ENCODE measurements at places on chromosomes 2 and 18. TPM values are rescaled to one million over a fixed set of nuclear protein-coding genes. Genes with fewer than 3 reads are reported as not detected.

- no peak overlapping the region for H3K4me3 ChIP-seq
- DNase-seq = no peak
- H3K27ac ChIP-seq = no peak overlapping the region
- H3K4me1 ChIP-seq = peaks cover 10% of the 10 kb centered on the region
- no peaks in the 10 kb centered on the region for H3K27me3 ChIP-seq
These were observed 59.6 kb downstream of the LDLRAD4 start for GRCh38 chr18:13278062-13278630.

DNA sequence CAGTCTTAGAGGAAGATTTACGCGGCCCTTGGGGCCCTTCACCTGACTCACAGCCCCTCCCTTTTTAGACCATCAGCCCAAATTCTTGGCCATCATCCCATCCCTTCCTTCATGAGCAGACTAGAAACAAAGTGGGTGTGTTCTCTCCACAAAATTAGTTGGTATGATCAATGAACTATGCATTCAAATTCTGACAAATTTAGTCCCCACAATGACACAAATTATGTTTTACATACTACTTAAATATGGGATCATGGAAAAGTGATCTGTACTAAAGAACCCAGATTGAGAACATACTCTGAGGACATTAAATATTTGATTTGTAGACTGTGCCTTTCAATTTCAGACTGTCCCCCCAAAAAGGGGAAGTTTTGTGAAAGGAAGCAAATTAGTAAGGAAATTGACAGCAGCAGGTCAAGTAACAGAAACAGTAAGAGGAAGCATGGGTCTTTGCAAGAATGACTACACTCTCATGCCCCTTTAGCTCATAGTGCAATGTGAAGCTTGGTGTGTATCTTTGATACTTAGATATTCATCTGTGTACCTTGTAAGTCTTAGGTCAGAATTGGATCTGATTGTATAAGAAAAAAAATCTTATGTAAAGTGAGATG, 2.2 kb upstream of the MAPRE2 start:
- H3K27me3 ChIP-seq = no peaks in the 10 kb centered on the region
- H3K4me1 ChIP-seq = peaks cover 36% of the 10 kb centered on the region
- no peak for DNase-seq

DNA sequence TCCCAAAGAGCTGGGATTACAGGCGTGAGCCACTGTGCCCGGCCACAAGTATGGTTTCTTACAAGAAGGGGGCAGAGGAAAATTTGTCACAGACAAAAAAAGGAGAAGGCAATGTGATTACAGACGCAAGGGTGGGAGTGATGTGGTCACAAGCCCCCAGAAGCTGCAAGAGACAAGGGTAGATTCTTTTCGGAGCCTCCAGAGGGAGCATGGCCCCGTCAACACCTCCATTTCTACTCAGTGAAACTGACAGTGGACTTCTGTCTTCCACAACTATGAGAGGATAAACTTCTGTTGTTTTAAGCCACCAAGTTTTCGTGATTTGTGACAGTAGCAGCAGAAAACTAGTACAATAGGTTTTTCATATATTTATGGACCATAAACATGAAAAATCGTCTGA, 2.1 kb upstream of the TCF7L1 start:
- H3K27me3 ChIP-seq = no peaks in the 10 kb centered on the region
- H3K4me3 ChIP-seq = no peak overlapping the region
- H3K4me1 ChIP-seq = peaks cover 3% of the 10 kb centered on the region
- no peak overlapping the region for H3K27ac ChIP-seq
- no peaks in the 10 kb centered on the region for H3K36me3 ChIP-seq

GRCh38 chr18:48841381-48842258, 109.1 kb downstream of the SMAD7 start:
- DNase-seq = no peak
- H3K4me3 ChIP-seq = no peak overlapping the region
- no peaks in the 10 kb centered on the region for H3K36me3 ChIP-seq
- peak overlapping the region; percentile 78 for H3K27ac ChIP-seq
- H3K4me1 ChIP-seq = peaks cover 66% of the 10 kb centered on the region

- no peaks in the 10 kb centered on the region for H3K36me3 ChIP-seq
- no peaks in the 10 kb centered on the region for H3K27me3 ChIP-seq
- no peak overlapping the region for H3K4me3 ChIP-seq
- no peak for DNase-seq
These were observed 37.5 kb downstream of the TMEM37 start for GRCh38 chr2:119469131-119469530.

- H3K4me1 ChIP-seq = no peaks in the 10 kb centered on the region
- H3K36me3 ChIP-seq = no peaks in the 10 kb centered on the region
- no peaks in the 10 kb centered on the region for H3K27me3 ChIP-seq
- no peak overlapping the region for H3K4me3 ChIP-seq
- no peak for DNase-seq
- H3K27ac ChIP-seq = no peak overlapping the region
These were observed 72.1 kb upstream of the PARD3B start for GRCh38 chr2:204473224-204473623.

DNA sequence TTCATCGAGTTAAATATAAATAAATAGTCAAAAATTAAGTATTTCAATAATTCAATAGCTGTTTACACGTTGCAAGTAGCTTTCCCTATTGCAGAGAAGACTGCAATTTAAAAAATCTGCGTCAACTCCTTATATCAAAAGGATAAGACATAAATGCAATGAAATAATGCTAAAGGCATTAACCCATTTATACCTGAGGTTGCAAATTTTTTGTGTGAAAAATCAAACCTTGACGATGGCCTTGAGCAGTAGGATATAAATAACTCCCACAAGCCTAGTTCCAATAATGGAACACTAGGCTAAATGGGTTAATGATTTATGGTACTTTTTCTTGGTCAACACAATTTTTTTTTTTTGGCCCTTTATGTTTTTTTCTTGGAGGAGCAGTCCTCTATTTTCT, 76.4 kb upstream of the CDKL4 start:
- no peak overlapping the region for H3K4me3 ChIP-seq
- no peak overlapping the region for H3K27ac ChIP-seq
- no peaks in the 10 kb centered on the region for H3K27me3 ChIP-seq
- H3K4me1 ChIP-seq = no peaks in the 10 kb centered on the region

DNA sequence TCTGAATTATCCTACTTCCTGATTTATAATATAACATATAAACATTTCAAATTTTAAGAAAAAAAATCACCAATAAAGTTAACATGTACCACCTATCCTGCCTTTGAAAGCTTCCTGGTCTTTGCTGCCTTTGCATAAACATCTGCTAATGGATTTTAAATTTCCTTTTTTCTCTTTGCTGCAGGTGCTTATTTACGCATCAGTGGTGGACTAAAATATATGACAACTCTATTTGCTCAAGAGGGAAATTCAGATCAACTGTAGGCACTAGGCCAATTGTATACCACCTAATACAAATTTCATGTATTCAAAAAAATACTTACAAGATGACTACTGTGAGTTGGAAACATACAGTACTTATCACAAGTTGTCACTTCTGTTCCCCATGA, 57.2 kb downstream of the RAD51AP2 start:
- no peak for DNase-seq
- no peak overlapping the region for H3K27ac ChIP-seq
- no peaks in the 10 kb centered on the region for H3K36me3 ChIP-seq
- no peaks in the 10 kb centered on the region for H3K27me3 ChIP-seq
- no peak overlapping the region for H3K4me3 ChIP-seq
- no peaks in the 10 kb centered on the region for H3K4me1 ChIP-seq

- no peak overlapping the region for H3K27ac ChIP-seq
- H3K27me3 ChIP-seq = peaks cover 8% of the 10 kb centered on the region
- H3K4me1 ChIP-seq = peaks cover 7% of the 10 kb centered on the region
- no peak for DNase-seq
- no peak overlapping the region for H3K4me3 ChIP-seq
These were observed 6.2 kb downstream of the ABCG5 start for GRCh38 chr2:43832457-43832856.

- H3K4me3 ChIP-seq = no peak overlapping the region
- peaks cover 10% of the 10 kb centered on the region for H3K4me1 ChIP-seq
- no peak overlapping the region for H3K27ac ChIP-seq
- no peaks in the 10 kb centered on the region for H3K36me3 ChIP-seq
- no peaks in the 10 kb centered on the region for H3K27me3 ChIP-seq
These were observed 59.6 kb downstream of the LONRF2 start for GRCh38 chr2:100262555-100263320.

GRCh38 chr2:2328848-2329247, 2.2 kb downstream of the MYT1L start:
- H3K27ac ChIP-seq = no peak overlapping the region
- DNase-seq = no peak
- H3K27me3 ChIP-seq = no peaks in the 10 kb centered on the region
- no peak overlapping the region for H3K4me3 ChIP-seq
- H3K4me1 ChIP-seq = no peaks in the 10 kb centered on the region
- no peaks in the 10 kb centered on the region for H3K36me3 ChIP-seq

DNA sequence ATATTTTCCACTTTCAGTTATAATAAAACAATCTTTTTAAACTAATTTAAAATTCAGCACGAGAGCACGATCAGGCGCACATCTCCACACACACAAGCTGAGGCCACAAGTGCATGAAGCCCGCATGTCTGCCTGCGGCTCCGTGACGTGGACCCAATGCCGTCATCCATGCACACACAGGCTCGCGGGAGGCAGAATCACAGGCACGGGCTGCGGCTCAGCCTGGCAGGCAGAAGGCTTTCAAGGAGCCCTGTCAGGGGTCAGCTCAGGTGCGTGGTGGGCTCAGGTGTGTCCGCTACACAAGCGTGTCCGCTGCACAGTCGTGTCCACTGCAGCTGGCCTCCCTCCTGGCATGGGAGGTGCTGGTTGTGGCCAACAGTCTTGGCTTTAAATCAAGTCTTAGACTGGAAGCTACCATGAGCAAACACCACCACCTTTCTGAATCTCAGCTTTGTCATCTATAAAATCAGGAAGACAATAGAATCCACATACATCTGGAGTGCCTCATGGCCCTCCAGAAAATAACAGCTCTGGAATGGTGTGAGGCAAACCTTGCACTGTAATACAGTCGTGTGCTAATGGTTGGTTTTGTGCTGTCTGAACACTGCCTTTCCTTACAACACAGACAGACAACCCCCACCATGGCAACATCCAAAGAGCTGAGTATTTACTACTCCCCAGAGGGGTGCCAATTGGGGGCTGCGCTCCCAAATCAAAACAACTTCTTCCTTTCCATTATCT, 210.1 kb downstream of the NDUFA10 start:
- H3K27ac ChIP-seq = no peak overlapping the region
- no peaks in the 10 kb centered on the region for H3K4me1 ChIP-seq
- H3K4me3 ChIP-seq = no peak overlapping the region
- no peaks in the 10 kb centered on the region for H3K27me3 ChIP-seq
- DNase-seq = no peak

DNA sequence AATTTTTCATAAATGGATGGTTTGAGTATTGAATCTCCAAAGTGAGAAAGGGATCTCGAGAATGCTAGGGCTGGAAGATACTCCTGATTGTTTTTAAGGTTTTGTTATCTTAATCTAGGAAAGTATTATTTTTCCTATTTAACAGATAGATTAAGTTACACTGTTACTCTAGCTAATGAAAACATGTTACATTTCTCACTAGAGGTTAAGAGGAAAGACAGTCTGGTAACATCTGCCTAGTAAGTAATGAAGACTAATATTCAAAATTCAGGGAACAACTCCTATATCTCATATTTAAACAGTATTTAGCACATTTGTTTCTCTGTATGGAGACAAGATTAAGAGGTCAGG, 2.0 kb downstream of the GALNT3 start:
- no peaks in the 10 kb centered on the region for H3K36me3 ChIP-seq
- H3K27me3 ChIP-seq = peaks cover 21% of the 10 kb centered on the region
- DNase-seq = no peak
- peaks cover 16% of the 10 kb centered on the region for H3K4me1 ChIP-seq
- H3K4me3 ChIP-seq = no peak overlapping the region

GRCh38 chr2:157733263-157733662, 104.6 kb upstream of the ACVR1C start:
- DNase-seq = no peak
- no peak overlapping the region for H3K4me3 ChIP-seq
- no peaks in the 10 kb centered on the region for H3K27me3 ChIP-seq
- H3K27ac ChIP-seq = no peak overlapping the region

GRCh38 chr2:64836566-64836965, 152.6 kb upstream of the SLC1A4 start:
- H3K27me3 ChIP-seq = no peaks in the 10 kb centered on the region
- H3K27ac ChIP-seq = no peak overlapping the region
- peaks cover 21% of the 10 kb centered on the region for H3K4me1 ChIP-seq
- H3K4me3 ChIP-seq = no peak overlapping the region
- no peak for DNase-seq

GRCh38 chr2:145059343-145059742, 539.4 kb upstream of the ZEB2 start:
- no peaks in the 10 kb centered on the region for H3K4me1 ChIP-seq
- DNase-seq = no peak
- H3K4me3 ChIP-seq = no peak overlapping the region
- no peaks in the 10 kb centered on the region for H3K36me3 ChIP-seq
- H3K27me3 ChIP-seq = no peaks in the 10 kb centered on the region

GRCh38 chr2:17149945-17150344, 368.3 kb downstream of the RAD51AP2 start:
- no peaks in the 10 kb centered on the region for H3K36me3 ChIP-seq
- no peak overlapping the region for H3K27ac ChIP-seq
- no peak overlapping the region for H3K4me3 ChIP-seq
- no peaks in the 10 kb centered on the region for H3K27me3 ChIP-seq
- no peaks in the 10 kb centered on the region for H3K4me1 ChIP-seq

DNA sequence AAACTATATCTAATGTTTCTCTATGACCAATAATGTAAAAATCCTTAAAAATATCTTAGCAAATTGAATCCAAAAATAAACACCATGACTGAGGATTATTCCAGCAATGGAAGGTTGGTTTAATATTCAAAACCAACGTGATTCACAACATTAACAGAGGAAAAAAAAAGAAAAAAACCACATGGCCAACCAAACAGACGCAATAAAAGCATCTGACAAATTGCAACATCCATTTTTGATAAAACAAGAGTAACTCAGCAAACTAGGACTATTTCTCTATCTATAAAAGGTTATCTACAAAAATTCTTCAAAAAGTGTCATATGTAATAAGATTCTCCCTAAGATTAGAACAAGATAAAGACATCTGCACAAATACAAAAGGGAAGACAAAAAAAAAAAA, 28.9 kb downstream of the PPP3R1 start:
- H3K4me3 ChIP-seq = no peak overlapping the region
- no peaks in the 10 kb centered on the region for H3K36me3 ChIP-seq
- H3K27me3 ChIP-seq = no peaks in the 10 kb centered on the region
- H3K27ac ChIP-seq = no peak overlapping the region
- peaks cover 46% of the 10 kb centered on the region for H3K4me1 ChIP-seq

GRCh38 chr2:202040079-202040844, 6.6 kb downstream of the FZD7 start:
- no peaks in the 10 kb centered on the region for H3K36me3 ChIP-seq
- no peak overlapping the region for H3K4me3 ChIP-seq
- peaks cover 1% of the 10 kb centered on the region for H3K4me1 ChIP-seq
- peaks cover 4% of the 10 kb centered on the region for H3K27me3 ChIP-seq
- no peak for DNase-seq

Gene CACNB4
- 1.0 TPM for polyA plus RNA-seq

Gene ADAM23
- polyA plus RNA-seq = 6.4 TPM

Gene LYG2
- not detected for polyA plus RNA-seq

Gene DOK6
- polyA plus RNA-seq = 0.24 TPM

Gene SERPINB13
- not detected for polyA plus RNA-seq

Gene REG3G
- polyA plus RNA-seq = 1.5 TPM

Gene ARHGAP28
- 3.0 TPM for polyA plus RNA-seq

Gene CAB39
- polyA plus RNA-seq = 10.5 TPM

Gene SLC5A7
- polyA plus RNA-seq = 0.08 TPM

Gene PSMA8
- 0.24 TPM for polyA plus RNA-seq

Gene HTRA2
- 25.6 TPM for polyA plus RNA-seq

Gene CFAP221
- polyA plus RNA-seq = 4.8 TPM

Gene CIDEA
- 0.33 TPM for polyA plus RNA-seq

Gene TGFA
- 0.26 TPM for polyA plus RNA-seq

Gene CCDC85A
- polyA plus RNA-seq = 0.13 TPM

Gene SLC25A52
- polyA plus RNA-seq = not detected

Gene FOXD4L1
- polyA plus RNA-seq = 0.07 TPM
